ENCODE measurements at places on chromosomes 6 and 20.

DNA sequence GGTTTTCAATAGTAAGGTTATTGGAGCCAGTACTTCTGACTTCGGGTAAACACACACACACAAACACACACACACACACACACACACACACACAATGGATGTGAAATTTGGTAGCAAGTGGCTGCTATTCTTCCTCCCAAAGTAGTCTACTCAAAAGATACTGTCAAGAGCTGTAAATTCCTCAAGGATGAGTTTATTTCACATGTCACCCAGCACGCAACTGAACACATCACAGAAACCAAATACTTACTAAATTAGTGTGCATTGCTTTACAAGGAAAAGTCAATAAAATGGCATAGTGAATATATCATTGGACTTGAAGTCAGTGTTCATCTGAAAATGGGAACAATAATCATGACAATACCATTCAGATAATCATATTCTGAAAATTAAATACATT is 32.9 kb downstream of the MMUT start:
- no peak for DNase-seq

DNA sequence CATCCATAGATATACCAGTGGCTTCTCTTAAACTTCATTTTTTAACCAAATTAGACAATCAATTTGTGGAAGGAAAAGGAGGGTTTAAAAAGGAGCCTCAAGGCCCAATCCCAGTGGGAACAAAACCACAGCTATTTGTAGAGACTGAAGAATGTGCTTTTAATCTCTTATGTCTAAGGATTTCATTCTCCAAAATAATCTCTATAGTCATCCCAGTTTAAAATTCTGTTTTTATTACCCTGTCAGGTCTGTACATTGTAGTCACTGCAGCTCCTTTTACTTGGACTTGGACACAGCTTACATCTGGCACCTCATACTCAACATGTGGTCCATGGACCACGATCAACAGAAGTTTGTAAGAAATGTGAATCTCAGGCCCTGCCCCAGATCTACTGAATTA is 152.1 kb upstream of the STMND1 start:
- no peak for DNase-seq

- DNase-seq: no peak
These were observed 144.0 kb downstream of the GJA1 start for GRCh38 chr6:121579478-121579877.

- no peak for DNase-seq
These were observed 22.5 kb upstream of the SRPK1 start for GRCh38 chr6:35943390-35943789.

- DNase-seq: no peak
These were observed 25.6 kb downstream of the WRNIP1 start for GRCh38 chr6:2790588-2791449.

DNA sequence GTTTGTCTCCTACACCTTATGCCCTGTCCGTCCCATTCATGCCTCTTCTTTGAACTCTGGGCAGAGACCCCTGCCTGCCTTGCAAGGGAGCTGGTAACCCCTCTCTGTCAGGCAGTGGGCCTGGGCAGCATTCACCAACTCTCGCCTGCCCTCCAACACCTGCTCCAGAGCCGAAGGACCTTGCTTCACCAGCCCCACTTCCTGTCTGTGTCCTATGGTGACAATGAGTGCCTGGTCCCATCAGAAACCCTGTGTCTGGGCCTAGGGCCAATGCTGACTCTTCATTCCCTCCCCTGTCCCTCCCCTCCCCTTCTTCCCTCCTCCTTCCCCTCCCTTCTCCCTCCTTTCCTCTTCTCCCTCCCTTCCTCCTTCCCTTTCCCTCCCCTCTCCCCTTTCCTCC is 22.8 kb upstream of the PCMTD2 start:
- DNase-seq: peak; percentile 30

DNA sequence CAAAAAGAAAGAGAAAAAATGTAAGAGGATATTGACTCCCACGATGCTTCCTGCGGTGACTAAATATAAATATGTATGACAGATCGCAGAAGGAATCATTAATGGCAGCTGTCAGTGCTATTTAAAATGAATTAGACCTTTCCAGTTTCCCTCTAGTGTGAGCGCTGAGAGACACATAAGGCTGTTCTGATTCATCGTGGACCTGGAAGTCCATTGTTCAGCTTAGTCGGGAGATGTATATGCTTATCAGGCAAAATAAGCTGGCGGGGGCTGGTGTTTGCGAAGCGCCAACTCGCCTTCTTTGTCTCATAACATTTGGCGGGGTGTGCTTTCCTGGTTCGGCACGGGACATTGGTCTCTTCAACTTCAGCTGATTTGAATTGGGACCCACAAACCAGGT is 95.4 kb downstream of the CDH4 start:
- no peak for DNase-seq

DNA sequence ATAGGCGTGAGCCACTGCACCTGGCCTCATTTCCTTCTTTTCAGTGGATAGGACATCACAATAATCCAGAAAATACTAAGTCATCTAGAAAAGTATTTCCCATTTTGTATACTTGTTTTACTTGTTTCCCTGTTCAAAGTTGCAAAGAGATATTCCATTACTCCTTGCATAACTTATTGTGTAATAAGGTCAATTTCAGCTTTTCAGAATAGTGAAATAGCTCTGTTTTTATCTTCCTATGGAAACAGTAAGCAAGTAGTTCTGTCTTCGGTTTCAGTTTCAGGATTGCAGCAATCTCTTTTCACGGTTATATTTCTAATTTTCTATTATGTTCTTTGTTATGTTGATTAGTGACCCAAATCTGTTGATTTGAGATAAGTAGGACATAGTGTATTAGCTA is 6.0 kb downstream of the STX11 start:
- DNase-seq: no peak

- DNase-seq: no peak
These were observed 35.7 kb downstream of the RRBP1 start for GRCh38 chr20:17646209-17646960.

DNA sequence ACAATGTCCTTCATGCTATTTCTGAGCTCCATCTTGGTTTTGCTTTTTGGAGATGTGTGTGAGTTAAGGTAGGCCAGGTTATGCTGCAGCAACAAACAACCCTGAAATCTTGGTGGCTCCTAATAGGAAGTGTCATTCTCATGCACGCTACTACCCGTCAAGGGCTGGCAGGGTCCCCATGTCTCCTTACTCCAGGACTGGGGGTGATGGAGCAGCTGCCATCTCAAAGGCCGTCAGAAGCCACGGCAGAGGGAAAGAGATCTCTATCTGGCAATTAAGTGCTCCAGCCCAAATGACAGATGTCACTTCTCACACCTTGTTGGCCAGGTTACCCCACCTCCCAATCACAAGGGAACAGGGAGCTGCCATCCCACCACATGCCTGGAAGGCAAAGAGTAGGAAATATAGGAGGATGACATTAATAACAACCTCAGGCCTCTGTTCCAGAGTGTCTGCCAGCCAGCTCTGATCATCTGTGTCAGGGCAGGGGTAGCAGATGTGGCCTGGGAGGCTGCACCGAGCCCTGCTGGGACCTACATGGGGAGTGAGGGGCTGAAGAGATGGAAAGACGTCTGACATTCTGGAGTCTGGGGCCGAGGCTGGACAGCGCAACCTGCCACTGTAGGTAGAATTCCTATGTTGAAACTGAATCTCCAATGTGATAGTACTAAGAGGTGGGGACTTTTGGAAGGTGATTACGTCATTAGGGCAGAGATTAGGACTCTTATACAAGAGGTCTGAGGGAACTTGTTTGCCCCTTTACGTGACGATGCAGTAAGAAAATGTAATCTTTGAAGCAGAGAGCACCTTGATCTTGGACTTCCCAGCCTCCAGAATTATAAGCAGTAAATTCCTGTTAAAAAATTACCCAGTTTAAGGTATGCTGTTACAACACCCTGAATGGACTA is 4.8 kb upstream of the SDCBP2 start:
- no peak for DNase-seq

DNA sequence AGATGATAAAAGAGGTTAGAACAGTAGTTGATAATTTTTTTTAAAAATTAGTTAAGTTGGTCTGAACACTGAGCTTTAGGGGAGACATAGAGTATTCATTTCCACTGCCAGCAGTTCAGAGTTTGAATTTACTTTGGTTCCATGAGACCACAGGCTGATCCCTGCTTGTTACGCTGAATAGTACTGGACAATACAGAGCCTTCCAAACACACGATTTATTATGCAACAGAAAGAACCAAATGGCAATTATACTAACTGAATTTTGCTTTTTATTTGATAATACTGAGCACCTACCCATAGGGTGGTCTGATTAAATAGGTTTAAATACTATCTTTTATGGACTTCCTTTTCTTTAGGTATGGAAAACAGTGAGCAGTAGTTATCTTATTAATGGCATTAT is 111.4 kb downstream of the POPDC3 start:
- DNase-seq: no peak

DNA sequence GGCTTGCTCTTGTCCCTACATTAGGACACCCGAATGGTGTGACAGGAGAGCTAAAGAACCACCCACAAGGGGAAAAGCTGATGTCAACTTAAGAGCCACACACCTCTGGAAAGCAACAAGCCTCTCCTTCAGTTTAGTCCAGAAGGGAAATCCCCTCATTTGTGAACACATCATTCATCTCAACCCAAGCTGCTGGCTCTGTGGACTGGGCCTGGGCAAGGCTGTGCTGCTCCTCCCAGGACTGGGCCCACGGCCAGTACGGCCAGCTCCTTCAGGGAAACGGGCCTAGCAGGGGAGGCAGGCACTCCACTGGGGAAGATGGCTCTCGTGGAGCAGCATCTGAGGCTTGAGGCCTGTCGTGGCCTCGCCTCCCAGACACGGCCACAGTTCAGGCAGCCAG is 12.8 kb upstream of the SLC4A11 start:
- no peak for DNase-seq

DNA sequence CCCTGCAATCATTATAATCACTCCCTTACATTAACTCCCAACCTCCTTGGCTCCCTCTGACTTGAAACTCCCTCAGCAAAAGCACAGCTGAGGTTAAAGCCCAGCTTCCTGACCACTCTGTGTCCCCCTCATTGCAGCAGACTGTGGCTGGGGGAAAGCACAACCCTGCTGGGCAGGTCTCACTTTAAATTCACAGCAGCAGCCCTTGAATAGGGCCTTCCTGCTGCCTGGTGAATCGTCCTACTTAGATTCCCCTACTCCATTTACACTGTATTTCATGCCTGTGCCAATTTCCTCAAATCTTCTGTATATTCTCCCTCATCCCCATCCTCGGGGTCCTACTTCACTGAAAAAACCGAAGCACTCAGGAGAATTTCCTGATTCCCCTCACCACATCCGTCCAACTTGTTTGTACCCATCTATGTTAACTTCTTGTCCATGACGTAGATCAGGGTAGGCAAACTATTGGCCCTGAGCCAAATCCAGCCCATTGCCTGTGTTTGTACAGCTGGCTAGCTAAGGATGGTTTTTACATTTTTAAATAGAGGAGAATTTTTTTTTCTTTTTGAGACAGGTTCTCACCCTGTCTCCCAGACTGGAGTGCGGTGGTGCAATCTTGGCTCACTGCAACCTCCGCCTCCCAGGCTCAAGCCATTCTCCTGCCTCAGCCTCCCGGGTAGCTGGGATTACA is 31.5 kb upstream of the GCM1 start:
- DNase-seq: peak; percentile 54

- no peak for DNase-seq
These were observed 213.9 kb upstream of the SSTR4 start for GRCh38 chr20:22821081-22821727.

- no peak for DNase-seq
These were observed 25.3 kb downstream of the ELOVL4 start for GRCh38 chr6:79922018-79922417.

DNA sequence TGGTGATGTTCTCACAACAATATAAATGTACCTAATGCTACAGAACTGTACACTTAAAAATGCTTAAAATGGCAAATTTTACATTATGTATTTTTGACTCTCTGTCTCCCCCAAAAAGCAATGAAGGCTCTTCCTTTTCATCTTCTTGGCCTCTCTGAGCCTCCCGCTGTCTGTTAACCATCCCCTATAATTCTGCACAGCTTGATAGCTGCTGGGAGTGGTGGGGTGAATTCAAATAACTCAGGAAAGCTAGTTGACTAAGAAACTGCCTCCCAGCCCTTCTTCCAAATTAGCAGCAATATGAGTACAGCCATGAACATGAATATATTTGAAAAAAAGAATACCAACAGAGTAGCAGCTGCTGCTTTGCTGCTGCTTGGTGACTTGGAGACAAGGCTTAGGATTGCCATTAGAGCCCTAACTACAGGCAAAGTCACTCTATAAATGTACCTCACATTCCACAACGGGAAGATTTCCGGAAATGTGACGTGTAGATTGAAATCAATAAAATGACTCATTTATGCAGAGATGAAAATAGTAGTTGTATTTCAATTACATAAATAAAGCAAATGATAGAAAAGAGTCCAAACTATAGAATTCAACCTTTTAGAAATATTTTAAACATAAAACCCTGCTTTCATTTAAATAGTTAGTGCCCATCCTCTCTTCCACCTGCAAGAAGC is 200.1 kb upstream of the HEY2 start:
- no peak for DNase-seq

DNA sequence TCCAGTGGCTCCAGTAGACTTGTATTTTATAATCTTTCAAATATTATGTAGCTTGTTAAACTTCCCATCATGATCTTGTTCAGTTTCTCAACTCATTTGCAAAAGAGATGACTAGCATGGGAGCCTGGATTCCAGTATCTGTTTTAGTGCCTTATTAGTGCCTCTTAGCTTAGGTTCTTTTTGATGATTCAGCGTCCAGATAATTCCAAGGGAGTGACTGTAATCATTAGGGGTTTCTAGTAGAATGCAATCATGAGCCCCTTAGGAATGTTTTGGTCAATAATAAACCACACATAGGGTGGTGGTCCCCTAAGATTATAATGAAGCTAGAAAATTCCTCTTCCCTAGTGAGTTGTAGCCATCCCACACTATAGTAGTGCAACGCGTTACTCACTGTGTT is 7.0 kb downstream of the CD2AP start:
- no peak for DNase-seq

GRCh38 chr6:15602154-15602553 is 60.7 kb downstream of the DTNBP1 start:
- no peak for DNase-seq

DNA sequence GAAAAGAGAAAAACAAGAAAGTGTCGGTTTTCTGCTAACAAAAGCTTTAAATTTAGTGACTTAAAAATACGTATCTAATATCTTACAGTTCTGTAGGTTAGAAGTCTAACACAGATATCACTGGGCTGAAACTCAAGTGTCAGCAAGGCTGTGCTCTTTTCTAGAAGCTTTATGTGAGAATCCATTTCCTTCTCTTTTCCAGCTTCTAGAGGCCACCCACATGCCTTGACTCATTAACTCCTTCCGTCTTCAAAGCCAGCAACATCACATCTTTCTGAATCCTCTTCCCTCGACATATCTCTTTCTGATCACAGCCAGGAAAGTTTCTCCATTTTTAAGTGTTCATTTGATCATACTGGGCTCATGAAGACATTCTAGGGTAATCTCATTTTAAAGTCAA is 262.0 kb downstream of the MAFB start:
- DNase-seq: no peak

DNA sequence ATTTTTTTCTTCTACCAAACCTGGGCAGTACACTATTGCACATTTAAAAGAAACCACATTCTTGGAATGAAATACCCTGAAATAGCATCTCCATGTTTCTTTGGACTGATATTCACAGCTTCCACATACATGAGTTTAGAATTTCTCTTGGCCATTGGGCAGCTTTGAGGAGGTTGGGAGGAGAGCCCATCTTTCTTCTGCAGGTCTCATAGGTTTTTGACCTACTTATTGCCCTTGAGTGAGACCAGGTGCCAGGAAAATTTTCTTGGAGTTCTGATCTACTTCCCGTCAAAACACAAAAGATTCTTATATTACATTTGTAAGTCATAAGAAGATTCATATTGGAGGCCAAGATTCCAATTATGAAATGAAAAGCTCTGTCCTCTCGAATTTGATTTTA is 212.0 kb downstream of the IBTK start:
- no peak for DNase-seq

- no peak for DNase-seq
These were observed 5.3 kb upstream of the AKAP7 start for GRCh38 chr6:131129689-131130553.

Measured in NCI-H2081 treated with DMSO at 0.1 percent for 48 hours (cell line).